ENCODE measurements at places on chromosomes 7 and 10.
A peak's percentile ranks its signal among the peaks of the same experiment; 100 is the strongest.

DNA sequence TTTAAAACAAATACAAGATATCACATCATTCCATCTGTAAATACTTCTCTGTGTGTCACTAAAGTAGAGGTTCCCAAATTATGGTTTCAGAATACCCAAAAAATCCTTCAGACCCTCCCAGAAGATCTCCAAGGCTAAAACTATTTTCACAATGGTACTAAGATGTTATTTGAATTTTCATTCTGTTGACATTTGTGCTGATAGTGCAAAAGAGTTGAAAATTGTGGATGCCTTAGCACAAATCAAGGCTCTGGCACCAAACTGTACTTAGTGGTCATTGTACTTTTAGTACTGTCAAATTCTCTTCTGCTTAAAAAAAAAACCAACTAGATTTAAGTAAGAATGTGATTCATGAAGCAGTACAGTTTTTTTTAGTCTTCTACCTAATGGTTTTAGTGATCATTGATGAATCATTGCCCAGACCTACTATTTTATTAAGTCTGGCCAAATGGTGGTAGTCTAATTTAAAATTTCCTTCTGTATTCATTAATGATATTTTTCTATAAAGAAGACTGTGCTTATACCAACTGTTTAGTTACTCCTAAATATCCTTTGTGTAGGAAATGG is 50.5 kb downstream of the TPST1 start:
- no peak for DNase-seq

DNA sequence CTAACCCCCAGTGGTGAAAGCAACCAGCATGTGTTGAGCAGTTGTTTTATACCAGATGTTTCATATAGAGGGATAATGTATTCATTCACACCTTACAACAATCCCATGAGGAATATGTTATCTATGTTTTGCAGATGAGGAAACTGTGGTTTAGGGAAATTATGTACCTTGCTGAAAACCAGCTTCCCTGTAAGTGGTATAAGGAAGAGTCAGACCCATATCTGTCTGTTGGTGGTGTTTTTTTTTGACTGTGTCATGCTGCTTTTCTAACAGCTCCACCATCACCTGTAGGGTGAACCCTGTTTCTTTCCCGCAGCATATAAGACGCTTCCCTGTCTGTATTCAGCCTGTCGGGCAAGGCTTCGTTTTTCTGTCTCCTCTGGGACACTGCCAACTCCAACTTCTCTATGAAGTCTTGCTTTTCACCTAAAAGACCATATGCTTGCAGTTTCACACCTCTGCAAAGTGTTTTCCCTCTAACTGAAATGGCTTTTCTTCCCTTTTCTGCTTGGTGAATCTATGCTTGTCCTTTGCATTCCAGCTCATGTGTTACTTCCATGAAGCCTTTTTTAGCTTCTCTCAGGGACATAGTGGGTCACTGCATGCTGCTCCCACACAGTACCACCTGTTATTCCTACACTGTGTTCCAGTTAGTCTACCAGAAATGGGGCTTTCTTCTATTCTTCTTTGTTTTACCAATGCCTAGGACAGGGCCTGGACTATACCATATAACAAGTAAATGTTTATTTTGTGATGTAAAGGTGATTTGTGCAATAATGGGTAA is 92.8 kb downstream of the ST7 start:
- no peak for DNase-seq

- DNase-seq = peak; percentile 63
Measured at GRCh38 chr7:2019711-2020511, 212.8 kb downstream of the MAD1L1 start.

DNA sequence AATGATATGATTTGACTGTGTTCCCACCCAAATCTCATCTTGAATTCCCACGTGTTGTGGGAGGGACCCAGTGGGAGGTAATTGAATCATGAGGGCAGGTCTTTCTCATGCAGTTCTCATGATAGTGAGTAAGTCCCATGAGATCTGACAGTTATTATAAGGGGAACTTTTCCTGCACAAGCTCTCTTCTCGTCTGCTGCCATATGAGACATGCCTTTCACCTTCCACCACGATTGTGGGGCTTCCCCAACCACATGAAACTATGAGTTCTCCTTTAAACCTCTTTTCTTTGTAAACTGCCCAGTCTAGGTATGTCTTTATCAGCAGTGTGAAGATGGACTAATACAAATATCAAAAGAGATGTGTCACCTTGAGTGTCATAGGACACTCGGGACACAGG is 502.7 kb upstream of the PODXL start:
- no peak for DNase-seq

- DNase-seq = no peak
Measured at GRCh38 chr7:159061209-159061608, 83.5 kb downstream of the VIPR2 start.

- DNase-seq = no peak
Measured at GRCh38 chr7:19749658-19750057, 23.8 kb downstream of the TMEM196 start.

- DNase-seq = no peak
Measured at GRCh38 chr7:1560620-1561031, 4.6 kb upstream of the TMEM184A start.

DNA sequence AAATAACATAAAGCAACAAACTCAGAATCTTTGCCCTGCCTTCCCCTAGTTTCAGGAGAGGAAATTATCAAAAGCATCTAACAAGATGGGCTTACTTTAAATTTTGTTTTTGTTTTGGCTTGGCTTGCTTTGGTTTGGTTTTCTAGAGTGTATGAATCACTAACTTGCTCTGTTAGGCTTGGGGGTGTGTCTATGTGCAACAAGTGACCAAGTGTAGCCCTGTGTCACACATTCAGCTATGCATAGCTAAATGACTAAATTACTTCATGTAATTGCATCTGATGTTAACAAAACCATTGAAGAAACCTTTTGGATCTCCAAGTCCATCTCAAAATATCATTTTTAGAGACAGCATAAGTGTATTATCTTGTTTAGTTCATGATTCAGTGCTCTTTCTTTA is 251.0 kb downstream of the TFEC start:
- no peak for DNase-seq

Measured in CD4-positive, CD25-positive, alpha-beta regulatory T cell (primary cell).